ENCODE measurements at places on chromosomes 1 and 21.

DNA sequence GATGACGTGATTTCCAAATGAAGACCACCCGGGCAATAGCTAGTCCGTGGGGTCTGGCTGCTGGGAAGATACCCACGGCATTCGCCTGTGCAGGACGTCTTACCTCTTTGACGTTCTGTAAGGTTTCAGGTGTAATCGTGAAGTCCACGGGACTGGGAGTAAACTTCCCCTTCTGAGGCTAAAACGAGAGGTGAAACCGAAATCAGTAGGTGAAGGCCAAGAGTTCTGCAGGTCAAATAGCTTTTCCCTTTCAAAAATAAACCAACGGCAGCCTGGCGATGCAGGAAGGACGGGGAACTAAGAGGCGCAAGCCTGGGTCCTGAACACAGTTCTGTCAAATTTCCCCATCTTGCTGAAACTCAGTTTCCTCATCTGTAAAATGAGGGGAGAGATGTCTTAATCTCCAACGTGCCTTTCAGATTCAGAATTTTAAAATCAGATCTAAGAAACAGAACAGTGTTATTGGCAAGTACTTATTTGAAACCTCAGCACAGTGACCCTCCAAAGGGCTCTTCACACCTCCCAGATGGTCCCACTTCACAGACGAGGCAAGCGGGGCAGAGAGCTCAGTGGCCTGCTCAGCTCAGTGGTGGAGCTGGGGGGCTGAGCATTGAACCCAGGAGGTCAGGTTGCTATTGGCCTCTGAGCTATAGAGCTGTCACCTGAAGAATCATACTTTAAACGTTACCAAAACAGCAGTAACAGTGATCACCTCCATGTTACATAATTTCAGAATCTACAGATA, 34.7 kb downstream of the VPS26C start:
- no peak for DNase-seq

DNA sequence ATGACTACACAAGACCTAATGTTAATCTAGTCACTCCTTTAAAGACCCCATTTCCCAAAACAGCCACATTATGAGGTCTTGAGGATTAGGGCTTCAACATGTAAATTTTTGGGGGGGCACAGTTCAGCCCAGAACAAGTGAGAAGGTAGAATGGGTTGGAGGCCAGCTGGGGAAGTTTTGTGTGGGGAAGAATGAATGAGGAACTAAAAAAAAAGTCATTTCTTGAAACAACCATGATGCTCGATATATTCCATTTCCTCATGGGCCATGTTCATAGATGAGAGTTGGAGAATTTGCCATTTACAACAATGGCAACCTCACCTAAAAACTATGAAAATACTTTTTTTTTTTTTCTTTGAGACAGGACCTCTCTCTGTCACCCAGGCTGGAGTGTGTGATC, 14.5 kb downstream of the NLRP3 start:
- no peak for DNase-seq

DNA sequence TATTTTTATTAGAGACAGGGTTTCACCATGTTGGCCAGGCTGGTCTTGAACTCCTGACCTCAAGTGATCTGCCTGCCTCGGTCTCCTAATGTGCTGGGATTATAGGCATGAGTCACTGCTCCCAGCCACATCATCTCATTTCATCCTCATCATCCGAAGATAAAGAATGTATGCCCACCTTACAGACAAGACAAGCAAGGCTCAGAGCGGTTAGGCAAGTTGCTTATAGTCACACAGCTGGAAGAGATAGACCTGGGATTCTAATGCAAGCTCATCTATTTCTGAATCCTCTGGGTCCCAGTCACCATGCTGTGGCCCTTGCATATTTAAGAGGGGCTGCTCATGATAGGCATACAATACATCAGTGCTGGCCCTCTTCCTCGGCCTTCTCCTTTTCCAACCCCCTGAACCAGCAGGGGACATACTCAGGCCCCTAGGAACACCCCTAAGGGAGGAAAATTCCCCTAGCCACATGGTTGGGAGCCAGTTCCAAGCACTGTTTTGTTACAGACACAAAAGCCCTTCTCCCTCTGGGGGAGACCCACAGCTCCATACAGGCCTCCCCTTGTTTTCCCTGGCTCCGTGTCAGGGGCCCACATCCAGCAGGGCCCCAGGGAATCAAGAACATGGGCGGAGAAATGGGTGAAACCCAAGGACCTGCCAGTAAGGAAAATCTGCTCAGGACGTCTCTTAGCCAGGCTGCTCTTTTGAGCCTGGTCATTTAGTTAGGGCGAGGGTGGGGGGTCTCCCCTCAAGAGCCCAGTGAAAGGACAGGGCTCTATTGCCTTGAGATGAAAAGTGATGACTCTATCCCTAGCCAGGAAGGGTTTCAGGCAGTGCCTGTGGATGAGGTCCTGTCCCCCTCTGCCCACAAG, 6.9 kb downstream of the CSRP1 start:
- DNase-seq, result no peak

DNA sequence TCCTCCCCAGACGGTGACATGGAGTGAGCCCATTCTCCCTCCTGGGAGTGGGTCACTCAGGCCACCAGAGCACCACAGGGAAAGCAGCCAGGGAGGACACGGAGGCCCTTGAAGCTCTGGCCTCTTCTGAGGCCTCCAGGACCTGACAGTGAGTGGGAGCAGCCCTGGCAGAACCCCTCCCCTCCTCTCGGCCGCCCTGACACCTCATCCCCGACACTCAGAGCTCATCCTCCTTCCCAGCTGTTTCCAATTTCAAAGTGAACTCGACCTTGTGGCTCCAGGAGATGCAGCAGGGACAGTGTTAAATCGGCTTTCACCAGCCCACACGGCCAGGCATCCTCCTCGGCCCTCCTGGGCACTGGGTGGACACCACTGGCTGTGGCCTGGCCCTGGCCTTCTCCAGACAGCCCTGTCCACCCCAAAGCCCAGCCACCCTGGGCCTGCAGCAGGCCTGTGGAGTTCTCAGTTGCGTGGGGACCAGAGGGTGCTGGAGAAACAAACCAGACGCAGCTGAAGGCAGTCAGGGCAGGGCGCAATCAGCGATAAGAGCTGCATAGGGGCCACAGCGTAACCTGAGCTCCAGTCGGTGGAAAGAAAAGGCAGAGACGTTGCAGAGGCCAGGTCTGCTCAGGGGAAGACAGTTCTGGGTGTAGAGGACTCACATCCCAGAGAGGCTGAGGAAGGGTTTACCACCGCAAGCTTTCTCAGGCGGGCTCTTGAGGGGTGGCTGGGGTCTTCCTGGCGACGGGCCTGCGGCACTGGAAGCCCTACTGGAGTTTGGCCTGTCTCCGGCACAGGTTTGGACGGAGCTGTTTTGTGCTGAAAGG, 27.1 kb downstream of the FTCD start:
- peak; percentile 33 for DNase-seq

GRCh38 chr1:92210701-92211100, 7.0 kb upstream of the C1orf146 start:
- DNase-seq, result no peak

- DNase-seq, result peak; percentile 83
Observed at GRCh38 chr1:156625436-156626078, 6.3 kb downstream of the HAPLN2 start.

DNA sequence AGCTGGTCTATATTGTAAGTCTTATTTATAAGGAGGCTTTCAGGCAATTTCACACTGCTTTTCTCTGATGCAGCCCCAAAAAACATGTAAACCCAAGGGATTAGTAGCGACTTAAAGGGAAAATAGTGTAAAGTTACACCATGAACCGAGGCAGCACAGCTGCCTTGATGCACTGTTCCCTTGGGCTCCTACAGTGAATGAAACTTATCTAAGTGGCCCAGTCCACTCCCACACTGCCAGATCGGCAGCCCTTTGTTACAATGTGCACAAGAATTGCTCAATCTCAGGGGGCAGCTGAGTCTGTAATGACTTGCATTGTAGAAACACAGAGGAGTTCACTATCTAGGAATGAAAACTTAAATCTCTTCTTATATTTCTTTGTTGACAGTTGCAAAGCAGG, 120.8 kb upstream of the ADGRL2 start:
- DNase-seq, result no peak

GRCh38 chr1:170657275-170657853, 6.6 kb upstream of the PRRX1 start:
- DNase-seq, result no peak

DNA sequence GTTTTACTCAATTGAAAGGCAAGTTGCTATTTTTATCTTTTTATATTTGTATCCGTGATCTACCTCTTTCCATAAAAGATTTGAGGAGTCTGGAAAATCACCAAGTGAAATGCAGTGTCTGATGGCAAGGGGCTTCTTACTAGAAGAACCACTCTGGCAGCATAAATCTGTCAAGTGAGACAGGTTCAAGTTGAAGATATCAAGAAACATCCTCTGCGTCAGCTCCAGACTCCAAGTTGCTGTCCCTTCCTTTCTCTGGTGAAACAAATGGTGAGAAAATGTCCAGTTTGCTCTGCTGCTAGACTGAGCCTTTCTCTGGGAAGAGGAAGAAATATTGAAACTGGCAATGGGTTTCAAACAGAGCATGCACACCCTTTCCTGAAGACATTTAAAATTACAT, 411.2 kb downstream of the PLPP3 start:
- no peak for DNase-seq

- DNase-seq, result no peak
Observed at GRCh38 chr1:200602632-200603031, 17.9 kb downstream of the KIF14 start.

DNA sequence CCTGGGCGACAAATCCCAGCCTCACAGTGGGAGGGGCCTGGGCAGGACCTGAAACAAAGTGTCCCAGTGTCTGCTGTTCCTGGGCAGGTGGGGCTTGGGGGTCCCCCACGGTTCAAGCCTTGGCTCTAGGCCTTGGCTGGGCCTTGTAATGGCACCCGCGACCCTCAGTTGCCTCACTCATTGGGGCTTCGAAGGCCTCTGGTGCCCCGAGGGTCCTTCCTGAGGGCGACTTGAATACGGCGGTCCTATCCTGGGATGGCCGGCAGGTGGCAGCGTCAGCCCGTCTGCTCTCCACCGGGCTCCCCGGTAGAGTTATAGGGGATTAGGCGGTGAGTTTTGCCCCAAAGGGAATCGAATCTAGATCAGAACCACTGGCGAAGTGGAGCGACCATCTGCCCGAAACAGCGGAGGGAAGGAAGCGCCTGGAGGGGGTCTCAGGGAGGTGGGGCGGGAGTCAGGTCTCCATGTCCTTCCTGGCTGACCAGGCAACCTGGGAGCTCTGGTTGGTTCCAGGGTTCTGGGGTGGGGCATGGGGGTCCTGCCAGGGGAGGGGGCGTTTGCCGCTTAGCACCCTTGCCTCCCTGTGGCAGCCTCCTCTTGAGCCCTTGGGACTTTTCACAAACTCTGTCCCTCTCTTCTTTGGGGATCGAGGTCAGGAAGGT, 2.1 kb upstream of the PEX10 start:
- DNase-seq, result peak; percentile 76

DNA sequence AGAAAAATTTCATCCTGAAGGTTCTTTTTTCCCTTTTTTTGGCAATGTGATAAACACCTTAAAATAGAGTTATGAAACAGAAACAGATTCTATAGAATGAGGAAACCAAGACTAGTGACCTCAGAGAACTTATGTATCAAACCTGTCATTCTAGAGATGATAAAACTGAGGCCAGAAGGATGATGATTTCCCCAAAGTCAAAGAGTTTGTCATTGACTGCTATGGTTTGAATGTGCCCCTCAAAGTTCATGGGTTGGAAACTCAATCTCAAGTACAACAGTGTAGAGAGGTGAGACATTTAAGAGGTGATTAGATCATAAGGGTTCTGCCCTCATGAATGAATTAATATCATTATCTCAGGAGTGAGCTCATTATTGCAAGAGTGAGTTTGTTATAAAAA, 13.7 kb upstream of the BEND5 start:
- no peak for DNase-seq

DNA sequence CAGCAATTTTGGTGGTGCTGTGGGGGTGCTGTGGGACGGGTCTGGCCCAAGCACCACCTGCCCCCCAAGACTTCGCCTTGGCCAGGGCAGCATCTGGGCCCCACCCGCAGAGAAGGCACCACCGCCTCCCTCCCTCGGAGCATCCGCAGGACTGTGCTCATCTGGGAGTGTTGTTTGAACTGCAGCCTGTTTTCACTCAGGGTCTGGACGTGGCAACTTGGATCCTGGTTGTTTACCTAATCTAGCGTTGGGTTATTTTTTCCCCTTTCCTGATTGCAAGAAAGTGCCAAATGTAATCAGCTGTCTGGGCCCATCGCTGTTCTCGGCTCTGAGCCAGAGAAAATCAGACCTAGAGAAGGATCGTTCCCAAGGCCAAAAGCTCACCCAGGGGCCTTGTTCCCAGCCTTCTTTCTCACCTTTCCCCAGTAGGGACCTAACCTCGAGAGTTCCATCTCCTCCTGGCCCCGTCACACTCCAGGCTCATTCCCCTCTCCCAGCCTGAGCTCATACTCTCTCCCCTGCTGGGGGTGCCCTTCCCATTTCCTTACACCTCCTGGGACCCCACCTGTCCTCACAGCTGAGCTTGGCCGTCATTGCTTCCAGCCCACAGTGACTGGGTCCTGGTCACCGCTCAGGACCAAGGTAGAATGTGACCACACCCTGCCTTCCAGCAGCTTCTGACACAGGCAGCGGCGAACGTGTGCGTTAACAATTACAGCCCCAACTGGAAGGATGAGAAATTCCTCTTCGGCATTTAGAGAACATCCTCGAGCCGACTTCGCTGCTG, 72.0 kb upstream of the FAM20B start:
- no peak for DNase-seq

- no peak for DNase-seq
Observed at GRCh38 chr21:26441149-26441548, 131.9 kb downstream of the CYYR1 start.

GRCh38 chr1:112982853-112983536, 27.0 kb upstream of the SLC16A1 start:
- DNase-seq, result no peak

GRCh38 chr1:238485912-238486209, 595.1 kb upstream of the ZP4 start:
- no peak for DNase-seq

DNA sequence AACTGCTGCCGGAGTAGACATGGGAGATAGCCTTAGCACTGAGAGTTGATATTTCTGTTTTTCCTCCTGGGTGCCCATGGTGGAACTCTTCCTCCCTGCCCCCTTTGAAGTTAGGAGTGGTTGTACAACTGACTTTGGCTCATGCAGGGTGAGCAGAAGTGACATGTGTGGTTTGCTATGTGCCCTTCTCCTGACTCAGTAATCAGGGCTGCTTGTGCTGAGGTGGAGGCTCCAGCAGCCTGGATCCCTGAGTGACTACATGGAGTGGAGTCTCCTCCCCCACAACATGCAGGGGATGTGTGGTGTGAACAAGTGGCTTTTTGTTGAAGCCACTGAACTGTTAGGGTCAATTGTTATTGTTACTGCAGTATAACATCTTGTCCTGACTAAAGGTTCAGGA, 261.6 kb downstream of the CAMTA1 start:
- DNase-seq, result no peak

- DNase-seq, result no peak
Observed at GRCh38 chr1:40588586-40588985, 57.1 kb downstream of the ZNF684 start.

GRCh38 chr1:185412385-185413087, 95.5 kb upstream of the IVNS1ABP start:
- DNase-seq, result no peak

DNA sequence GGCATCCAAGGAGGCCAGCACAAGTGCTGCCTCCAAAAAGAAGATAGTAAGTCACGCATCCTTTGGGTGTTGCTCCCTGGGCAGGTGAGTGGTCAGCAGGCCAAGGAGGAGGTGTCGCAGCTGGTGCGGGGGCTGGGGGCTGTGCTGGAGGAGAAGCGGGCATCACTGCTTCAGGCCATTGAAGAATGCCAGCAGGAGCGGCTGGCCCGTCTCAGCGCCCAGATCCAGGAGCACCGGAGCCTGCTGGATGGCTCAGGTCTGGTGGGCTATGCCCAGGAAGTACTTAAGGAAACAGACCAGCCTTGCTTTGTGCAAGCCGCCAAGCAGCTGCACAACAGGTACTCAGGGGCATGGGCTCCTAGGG, 4.3 kb downstream of the TRIM46 start:
- DNase-seq, result no peak
